ENCODE measurements at places on chromosomes 4 and X.

DNA sequence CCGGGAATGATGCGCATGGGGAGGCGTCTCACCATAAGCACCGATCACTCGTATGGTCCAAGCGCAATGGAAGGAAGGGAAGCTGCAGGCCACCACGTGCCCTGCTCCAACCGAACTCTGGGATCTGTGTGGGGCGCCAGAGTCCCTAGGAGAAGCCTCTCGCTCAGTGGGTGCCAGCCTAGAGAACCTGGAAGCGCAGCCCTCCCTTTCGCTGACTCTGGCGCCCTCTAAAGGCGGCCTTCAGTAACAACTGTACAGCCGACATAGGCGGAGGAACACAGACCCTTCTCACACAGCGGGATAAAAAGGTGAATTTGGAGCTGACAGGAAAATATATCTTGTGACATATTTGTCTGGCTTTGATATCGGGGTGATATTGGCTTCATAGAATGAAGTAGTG is 76.0 kb downstream of the INTS6L start:
- peak; percentile 5 for DNase-seq

DNA sequence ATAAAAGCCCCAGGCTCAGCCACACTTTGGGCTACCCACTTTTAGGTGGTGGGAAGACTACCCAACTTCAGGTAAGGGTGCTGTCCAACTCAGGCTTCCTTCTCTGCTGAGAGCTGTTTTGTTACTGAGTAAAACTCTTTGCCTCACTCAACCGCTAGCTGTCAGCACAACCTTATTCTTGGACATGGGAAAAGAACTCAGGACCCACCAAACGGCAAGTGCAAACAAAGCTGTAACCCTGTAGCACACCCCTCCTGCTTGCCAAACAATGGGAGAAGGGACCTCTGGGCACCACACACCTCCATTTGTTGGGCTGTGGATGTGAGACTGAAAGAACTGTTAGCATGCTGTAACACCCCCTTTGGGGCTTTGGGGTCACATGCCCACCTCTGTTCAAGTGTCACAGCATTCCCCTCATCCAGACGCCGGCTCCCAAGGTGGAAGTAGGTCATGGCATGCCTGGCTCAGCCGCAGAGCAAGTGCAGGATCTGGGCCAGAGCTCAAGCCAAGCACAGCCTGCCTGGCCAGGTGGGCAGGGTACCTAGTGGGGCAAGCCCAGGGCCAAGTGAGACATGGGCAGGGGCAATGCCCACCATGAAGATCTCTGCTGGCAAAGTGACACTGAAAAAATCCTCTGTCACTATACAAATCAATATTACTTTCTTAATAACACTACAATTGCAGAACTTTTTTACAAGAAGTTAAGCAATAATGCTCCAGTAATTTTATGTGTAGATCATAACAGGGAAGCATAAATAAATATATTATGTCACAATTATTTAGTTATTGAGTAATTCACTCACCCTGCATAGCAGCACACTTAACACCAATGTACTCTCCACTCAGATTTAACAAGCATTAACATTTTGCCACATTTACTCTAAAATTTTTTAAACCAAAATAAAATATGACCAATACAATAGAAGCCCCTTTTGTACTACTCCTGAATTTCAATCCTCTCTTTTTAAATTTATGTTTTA is 107.2 kb downstream of the TBCK start:
- DNase-seq = no peak

GRCh38 chr4:147288512-147288911 is 192.4 kb upstream of the EDNRA start:
- DNase-seq = no peak

GRCh38 chr4:100146756-100147155 is 43.5 kb downstream of the DDIT4L start:
- DNase-seq = no peak

DNA sequence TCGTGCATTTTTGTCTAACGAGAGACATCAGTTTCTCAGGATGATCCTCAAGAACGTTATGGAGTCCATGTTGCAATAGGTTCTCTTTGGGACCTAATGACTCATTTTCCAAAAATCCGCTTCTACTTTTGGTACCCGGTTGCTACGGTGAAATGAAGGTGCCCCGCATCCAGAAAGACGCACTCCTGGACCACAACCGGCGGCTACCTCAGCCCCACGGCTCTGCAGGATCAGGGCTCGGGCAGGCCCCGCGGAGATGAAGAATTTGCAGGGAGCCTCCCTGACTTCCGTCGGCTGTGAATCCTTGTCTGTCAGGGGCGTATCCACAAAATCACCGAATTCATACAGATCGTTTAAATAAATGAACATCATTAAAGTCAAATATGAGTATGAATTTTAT is 15.6 kb downstream of the GTPBP6 start:
- DNase-seq = no peak

DNA sequence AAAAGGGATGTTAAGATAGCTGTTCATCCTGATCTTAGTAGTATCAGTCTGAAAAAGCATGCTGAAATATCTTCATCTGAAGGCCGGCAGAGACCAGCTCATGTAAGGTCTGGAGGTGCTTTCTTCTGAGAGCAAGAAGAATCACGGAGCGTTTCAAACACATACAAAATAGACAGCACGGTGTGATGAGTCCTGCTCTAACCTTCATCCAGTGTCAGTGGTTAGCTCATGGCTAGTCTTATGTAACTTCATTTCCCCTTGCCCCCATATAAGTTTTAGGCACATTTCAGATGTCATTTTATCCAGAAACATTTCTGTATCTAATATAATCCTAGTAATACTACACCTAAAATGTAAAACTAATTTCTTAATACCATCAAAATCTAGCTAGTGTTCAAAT is 27.8 kb downstream of the ADD1 start:
- DNase-seq = no peak

- no peak for DNase-seq
These were observed 45.9 kb upstream of the F9 start for GRCh38 chrX:139484591-139484990.

- no peak for DNase-seq
These were observed 144.4 kb downstream of the GLRA2 start for GRCh38 chrX:14673764-14674163.

- no peak for DNase-seq
These were observed 6.8 kb downstream of the TXK start for GRCh38 chr4:48127231-48127630.

DNA sequence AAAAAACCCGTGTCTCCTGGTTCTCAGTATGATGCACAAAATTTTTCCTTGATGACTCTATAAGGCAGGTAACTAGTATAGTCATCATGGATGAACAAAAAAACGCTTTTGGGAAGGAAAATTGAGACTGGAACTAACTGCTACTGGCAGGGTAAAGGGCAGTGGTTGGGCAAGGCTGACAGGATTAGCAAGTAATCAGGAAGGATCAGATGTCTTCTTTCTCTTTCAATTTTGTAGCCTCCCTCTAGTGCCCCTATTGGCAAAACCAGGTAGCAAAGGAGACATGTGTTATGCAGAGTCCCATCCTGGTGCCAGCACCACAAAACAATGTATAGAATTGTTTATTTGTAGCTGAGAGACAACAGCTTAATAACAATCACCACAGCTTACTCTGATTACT is 12.8 kb upstream of the SLITRK4 start:
- DNase-seq = no peak

DNA sequence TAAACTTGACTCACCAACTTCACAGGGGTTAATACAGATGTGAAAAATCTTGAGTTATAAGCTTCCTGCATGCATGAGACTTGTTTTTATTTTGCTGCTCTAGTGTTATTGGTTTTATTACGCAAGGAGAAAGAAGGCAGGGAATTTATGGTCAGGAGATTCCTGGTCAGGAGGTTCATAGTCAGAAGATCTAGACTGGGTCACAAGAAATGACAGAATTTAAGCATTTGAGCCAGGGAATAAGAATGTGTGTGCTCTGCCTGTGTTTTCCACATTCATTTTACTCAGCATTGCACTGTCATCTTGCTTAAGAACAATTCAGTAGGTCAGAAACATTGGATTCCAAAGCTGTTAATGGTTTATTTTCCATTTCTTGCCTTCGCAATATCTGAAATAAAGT is 2522.1 kb downstream of the ARAP2 start:
- DNase-seq = no peak

DNA sequence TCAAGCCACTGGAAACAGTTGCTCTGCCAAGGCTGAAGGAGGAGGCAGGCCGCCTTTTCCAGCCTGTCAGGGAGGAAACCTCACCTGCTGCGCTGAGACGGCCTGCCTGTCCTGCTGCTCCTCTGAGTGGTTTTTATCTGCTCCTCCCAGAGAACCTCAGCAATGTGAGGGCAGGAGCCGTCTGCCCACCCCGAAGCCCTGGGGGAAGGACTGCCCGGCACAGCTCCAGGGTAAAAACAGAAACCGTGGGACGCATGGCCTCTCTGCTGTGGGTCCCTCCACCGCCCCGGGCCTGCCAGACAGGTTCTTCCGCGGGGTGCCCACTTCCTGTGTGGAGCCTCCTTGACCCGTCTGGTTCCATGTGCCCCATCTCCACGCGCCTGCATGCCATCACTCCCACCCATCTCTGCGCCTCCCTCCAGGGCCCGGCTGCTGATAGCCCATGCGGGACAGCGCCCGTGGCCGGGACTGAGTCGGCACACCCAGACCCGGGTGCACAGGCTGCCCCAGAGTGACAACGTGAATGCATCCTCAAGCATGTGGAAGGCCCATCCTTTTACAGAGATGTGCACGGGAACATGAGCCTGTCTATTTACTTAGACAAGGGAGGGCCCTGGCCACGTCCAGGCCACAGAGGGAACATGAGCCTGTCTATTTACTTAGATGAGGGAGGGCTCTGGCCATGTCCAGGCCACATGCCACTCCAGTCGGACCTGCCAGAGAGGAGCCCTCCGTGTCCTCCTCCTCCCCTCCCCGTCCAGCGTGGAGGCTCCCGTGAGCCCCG is 4.0 kb upstream of the SLC49A3 start:
- DNase-seq = no peak

DNA sequence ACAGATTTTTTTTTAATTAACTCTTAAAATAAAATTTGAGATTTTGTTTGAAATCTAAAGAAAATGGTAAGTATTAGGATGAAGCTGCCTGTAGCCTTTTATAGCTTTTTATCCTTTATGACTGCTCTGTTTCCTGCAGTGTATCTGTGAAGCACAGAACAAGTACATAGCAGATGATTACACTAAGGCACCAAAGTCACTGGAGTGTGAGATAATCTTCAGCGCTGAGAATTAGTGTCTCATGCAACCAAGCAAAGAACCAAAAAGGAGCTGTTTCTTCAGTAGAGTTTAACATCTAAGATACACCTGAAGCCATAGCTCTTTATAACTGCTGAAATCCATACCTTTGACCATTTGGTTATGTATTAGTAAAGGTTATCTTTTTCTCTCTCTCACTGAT is 1989.8 kb upstream of the PCDH10 start:
- DNase-seq = no peak

DNA sequence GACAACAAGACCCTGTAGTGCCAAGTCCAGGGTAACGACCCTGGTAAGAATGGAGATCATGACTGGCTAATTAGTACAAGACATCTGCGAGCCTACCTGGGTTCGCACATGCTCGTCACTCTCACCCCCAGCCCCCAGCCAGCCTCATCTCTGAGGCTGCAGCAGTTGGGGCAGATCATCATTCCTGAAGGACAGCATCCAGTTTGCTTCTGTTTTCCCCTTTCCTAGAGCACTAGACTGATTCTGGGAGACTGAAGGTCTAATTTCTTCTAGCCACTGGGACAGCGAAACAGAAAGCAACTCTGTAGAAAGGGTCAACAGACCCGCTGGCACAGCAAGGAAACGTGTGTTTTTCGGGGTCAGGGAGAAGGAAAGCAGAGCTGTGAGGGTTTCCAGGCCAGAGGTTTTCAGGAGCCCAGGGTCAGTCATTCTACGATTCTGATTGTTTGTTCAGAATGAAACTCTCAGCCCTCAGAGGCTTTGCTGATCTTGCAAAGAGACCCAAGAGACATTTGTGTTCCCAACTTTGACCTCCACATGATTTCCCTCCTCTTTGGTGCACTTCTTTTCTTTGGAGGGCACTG is 343.1 kb upstream of the NOCT start:
- no peak for DNase-seq

DNA sequence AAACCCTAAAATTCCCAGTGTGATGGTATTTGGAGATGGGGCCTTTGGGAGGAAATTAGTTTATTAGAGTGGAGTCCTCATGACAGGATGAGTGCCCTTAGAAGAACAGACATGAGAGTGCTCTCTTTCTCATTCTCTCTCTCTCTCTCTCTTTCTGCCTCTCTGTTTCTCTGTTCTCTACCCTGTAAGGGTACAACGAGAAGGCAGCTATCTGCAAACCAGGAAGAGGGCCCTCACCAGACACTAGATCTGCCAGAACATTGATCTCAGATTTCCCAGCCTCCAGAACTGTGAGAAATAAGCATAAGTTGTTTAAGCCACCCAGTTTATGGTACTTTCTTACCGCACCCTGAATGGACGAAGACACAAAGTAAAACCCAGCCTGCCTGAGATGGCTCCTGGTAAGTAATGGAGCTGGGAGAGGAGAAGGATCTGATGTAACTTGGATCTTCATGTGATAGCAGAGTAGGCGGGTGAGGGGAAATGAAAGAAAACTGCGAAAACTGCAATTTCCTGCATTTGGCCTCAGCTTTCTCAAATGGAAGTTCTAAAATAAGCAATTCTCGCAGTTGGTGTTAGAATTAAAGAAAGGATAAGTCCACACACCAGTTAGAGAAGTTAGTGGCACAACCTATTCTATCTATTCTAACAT is 8.7 kb upstream of the CDS1 start:
- no peak for DNase-seq

- DNase-seq = no peak
These were observed 67.1 kb downstream of the DCLK2 start for GRCh38 chr4:150145090-150145945.

- no peak for DNase-seq
These were observed 33.0 kb downstream of the ARHGAP6 start for GRCh38 chrX:11632732-11633131.

- DNase-seq = no peak
These were observed 2.4 kb upstream of the SPARCL1 start for GRCh38 chr4:87531621-87532020.

- DNase-seq = no peak
These were observed 46.6 kb upstream of the HS6ST2 start for GRCh38 chrX:133005042-133005441.

GRCh38 chr4:187378441-187378840 is 617.1 kb upstream of the ZFP42 start:
- DNase-seq = no peak

DNA sequence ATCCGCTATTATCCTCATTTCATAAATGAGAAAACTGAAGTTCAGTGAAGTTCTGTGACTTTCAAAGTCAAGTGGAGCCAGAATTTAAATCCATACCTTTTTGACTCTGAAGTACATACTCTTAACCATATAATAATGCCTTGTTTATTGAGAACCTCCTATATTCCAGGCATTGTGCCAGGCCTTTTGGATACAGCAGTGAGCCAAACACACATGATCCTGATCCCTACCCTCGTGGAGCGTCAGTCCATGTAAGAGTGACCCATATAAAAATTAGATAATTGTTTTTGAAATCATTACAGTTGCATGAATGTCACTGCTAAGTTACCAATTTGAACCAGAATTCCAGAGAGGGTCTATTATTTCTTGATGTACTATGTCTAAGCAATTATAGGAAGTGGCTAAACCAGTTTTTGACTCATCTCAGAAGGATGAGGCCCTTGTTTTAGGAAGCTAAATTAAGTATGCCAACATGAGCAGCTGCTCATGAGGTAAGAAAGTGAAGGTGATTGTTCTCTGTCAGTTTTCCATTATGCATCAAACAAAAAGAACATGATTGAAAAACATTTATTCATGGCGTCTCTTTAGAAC is 289.5 kb downstream of the GLUD2 start:
- no peak for DNase-seq

Measured in stimulated activated CD8-positive, alpha-beta memory T cell treated with anti-CD3 and anti-CD28 coated beads, Interleukin-2, amount 100 ng/mL, for 1 hour (primary cell).